ENCODE measurements at places on chromosomes 3 and 15. TPM values are rescaled to one million over a fixed set of nuclear protein-coding genes. Genes with fewer than 3 reads are reported as not detected.

Gene ISL2
- total RNA-seq = 2.9 TPM

Gene PLSCR2
- total RNA-seq = not detected

Gene TSPAN3
- total RNA-seq = 449 TPM

Gene SERINC4
- total RNA-seq = 0.09 TPM

Gene ADGRG7
- not detected for total RNA-seq

Gene SLC28A2
- total RNA-seq = not detected

Gene GPR149
- not detected for total RNA-seq

Gene NR1I2
- not detected for total RNA-seq

Gene TAGLN3
- total RNA-seq = 0.05 TPM

Gene CNTN4
- total RNA-seq = not detected

Gene CILP
- total RNA-seq = 0.46 TPM

Gene SPRED1
- 8.0 TPM for total RNA-seq

Gene CSTA
- 0.81 TPM for total RNA-seq

Gene GOLGA6B
- not detected for total RNA-seq

Gene POPDC2
- total RNA-seq = 0.37 TPM

Gene PRICKLE2
- 2.2 TPM for total RNA-seq

Gene RSRC1
- total RNA-seq = 26.1 TPM

Gene ROPN1B
- total RNA-seq = not detected

Gene GOLGA8K
- total RNA-seq = 0.31 TPM

Gene PLCL2
- total RNA-seq = 3.9 TPM

Gene CHRM5
- 0.06 TPM for total RNA-seq

Gene P2RY12
- not detected for total RNA-seq

Gene CDC25A
- total RNA-seq = 8.9 TPM

Gene FSTL1
- total RNA-seq = 62.0 TPM

Gene ALDH1A2
- total RNA-seq = 0.15 TPM

Gene CLRN1
- not detected for total RNA-seq

Gene TYRO3
- total RNA-seq = 18.2 TPM

Gene SPTBN5
- total RNA-seq = 0.17 TPM

Gene LRRN1
- not detected for total RNA-seq

Gene IL17RE
- total RNA-seq = 1.7 TPM

Gene TGM5
- not detected for total RNA-seq

Gene THRB
- 2.1 TPM for total RNA-seq

Gene ACKR4
- not detected for total RNA-seq

Gene CFAP100
- not detected for total RNA-seq

Gene GOLGA6L1
- not detected for total RNA-seq

Gene CELSR3
- 4.6 TPM for total RNA-seq

Gene ULK3
- 36.0 TPM for total RNA-seq

Gene IL16
- total RNA-seq = 0.02 TPM

Gene SCN11A
- total RNA-seq = 0.01 TPM

Gene SENP7
- total RNA-seq = 2.1 TPM

Gene BCHE
- 1.1 TPM for total RNA-seq

Gene GPR156
- 0.39 TPM for total RNA-seq

Gene SAMMSON
- total RNA-seq = not detected

All from A549 treated with AZD2906 at 1 μM for 4 hours (cell line).